ENCODE measurements at places on chromosomes 7 and 10.

DNA sequence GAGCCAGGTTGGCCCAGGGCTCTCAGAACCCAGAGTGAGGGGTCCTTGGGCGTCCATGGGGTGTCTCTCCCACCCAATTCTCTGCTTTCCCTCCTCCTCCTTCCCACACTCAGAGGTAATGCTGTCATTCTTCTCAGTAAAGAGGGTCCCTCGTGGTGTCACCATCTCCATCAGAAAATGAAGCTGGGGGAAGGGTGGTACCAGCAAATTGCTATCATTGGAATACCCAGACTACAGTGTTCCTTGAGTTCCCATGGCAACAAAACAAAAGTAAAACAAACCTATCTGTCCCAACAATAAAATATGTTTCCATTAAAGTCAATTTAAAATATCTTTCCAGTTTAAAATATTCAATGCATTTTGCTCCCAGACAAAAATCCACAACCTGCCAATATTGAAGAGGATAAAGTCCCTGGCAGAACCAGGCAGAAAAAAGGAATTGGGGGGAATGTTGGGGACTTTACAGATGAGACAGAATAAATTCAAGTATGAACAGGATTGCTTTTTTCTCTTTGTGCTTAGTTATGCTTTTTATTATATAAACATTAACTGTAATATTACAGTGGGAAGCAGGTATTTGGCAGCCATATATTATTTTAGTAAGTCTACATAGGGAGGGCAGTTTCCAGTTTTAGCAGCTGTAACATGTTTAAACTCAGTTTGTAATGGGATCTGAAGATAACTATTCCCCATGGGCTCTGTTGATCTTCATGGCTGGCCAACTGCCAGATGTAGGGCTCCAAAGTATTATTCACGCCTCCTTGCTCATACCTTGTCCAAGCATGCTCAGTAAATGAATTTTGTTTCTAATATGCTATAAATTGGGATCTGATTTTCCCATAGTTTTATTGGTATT is 182.1 kb downstream of the ARID5B start:
- DNase-seq: peak; percentile 87

GRCh38 chr7:157495177-157495553 is 158.4 kb downstream of the DNAJB6 start:
- DNase-seq: no peak

- no peak for DNase-seq
These were observed 19.7 kb downstream of the SMURF1 start for GRCh38 chr7:99124236-99124635.

- DNase-seq: no peak
These were observed 88.6 kb downstream of the SEC23IP start for GRCh38 chr10:119980956-119981750.

- no peak for DNase-seq
These were observed 29.2 kb downstream of the TRRAP start for GRCh38 chr7:98907570-98907969.

Data from right cardiac atrium (tissue), 5 donors.